ENCODE measurements at places on chromosomes 2 and 18.

DNA sequence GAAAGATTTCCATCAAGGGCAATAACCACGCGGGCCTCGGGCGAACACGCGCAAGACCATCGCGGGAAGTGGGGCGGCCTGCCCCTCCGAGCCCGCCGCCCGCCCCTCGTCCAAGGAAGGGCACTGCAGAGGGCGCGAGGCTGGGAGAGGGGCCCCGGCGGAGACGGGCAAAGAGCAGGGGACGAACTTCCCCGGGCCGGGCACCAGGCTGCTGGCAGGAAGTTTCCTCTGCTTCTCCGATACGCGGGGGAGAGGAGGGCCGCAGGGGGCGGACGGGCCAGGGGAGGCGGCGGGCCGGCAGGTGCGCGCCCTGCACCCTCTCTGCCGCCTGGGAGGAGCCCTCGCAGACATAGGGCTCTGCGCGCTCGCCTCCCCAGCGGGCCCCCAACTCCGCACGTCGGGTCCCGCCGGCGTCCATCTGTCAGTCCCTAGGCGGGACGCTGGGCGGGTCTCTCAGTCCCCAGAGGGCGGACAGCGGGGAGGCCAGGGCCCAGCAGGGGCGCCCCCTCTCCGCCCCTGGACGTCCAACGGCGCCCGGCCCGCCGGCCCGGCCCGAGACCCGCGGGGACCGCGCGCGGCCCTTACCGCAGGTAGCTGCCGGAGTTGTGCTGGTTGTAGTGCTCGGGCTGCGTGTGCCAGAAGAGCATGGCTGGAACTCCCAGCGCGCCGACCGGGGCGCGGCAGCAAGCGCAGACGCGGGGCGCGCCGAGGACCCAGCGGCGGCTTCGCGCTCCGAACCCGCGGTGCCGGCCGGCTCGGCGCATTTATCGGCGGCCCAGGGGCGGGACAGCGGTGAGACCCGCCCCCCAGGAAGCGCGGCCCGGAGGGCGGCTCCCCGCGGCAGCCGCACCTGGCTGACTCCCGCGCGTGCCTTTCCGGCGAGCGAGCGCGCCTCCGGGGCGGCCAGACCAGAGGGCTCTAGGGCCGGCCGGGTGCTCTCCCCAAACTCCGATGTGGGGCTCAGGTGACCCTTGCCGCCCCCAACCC is at the start of gene TFCP2L1:
TFCP2L1 (minus strand) TSS at position 740 of the 987 bp plus-strand sequence; CDS start at position 647, 93 bp downstream.
- DNase-seq = no peak

- no peak for DNase-seq
Observed at GRCh38 chr2:128578406-128579390, 260.0 kb upstream of the HS6ST1 start.

DNA sequence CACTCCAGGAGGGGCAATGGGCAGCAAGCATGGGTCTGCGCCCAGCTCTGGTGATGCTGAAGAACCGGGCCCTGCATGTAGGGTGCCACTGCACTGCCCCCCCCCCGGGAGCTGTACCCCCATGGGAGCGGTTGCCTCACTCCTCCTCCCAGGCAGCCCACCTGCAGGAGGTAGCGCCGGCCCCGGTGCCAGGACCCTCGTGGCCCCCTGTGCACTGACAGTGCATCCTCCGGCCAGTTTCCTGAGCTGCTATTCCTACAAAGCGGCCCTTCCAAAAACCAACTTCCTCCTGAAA is 109.4 kb downstream of the ZNF516 start:
- no peak for DNase-seq

DNA sequence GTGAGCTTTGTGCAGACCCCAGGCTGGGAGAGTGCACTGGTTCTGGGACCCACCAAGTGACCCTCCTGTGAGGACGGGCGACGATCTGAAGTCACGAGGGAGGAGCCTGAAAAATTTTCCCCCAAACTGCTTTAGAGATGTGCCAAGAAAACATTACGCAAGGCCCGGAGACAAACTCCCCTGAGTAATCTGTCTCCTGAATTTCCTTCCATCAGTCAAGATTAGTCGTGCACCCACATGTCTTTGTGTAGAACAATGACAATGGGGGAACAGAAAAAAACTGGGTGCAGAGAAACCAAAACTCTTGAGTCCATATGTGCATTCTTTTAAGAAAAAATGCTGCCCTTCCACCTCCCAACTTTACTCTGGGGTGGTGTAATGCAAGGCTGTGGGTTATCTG is 12.6 kb upstream of the NCK2 start:
- DNase-seq = no peak

DNA sequence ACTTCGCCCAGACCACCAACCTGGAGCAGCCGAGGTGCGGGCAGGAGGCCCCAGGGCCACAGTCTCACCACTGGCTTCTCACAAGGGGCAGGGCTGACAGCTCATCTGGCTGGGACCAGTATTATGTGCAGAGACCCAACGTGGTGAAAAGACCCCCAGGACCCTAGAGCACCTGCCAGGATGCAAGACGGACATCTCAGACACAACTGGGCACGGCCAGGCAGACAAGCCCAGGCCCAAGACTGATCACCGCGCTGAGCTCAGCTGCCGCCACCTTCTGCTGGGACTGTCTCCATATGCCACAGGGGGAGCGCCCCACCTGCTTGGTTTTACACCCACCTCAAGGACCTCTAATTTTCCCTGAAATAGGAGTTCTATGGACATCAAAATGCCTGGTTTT is 23.2 kb downstream of the HDAC4 start:
- no peak for DNase-seq

DNA sequence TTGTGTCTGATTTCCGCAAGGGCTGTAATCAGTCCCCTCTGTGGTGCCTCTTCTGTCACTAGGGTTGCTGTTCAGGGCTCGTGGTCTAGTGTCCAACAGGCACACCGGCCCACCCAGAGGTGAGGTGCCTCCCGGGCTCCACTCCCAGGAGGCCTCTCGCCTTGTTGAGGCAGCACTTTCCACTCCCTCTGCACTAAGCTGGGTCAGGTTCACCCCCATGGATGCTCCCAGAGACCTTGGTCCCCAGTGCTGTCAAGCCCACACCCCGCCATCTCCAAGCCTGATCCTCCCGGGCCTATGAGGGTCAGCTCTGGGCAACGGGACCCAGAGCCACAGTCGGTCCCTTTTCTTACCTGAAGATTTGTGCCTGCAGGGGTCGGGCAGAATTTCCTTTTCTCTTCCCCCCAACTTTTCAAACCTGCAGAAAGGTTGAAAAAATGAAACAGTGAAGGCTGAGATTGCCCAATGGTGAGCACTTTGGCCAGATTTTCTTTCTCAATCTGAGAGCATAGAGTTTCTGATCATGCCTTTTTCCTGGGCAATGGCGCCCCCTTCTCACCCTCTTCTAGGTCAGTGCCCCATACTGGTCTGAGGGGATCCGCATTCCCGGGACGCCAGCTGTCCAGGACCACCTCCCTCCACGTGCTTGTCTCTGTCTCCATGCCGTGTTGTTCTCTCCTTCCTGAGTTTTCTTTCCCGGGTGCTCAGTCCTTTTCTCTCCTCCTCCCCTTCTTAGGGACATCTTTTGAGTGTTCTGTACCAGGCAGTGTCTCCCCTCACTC is 148.0 kb downstream of the ASB1 start:
- DNase-seq = no peak

GRCh38 chr2:39283561-39283960 is 39.8 kb upstream of the CDKL4 start:
- DNase-seq = no peak

GRCh38 chr2:207787017-207787416 is 17.3 kb upstream of the FZD5 start:
- no peak for DNase-seq

GRCh38 chr2:62768615-62769014 is 63.1 kb downstream of the EHBP1 start:
- DNase-seq = no peak

DNA sequence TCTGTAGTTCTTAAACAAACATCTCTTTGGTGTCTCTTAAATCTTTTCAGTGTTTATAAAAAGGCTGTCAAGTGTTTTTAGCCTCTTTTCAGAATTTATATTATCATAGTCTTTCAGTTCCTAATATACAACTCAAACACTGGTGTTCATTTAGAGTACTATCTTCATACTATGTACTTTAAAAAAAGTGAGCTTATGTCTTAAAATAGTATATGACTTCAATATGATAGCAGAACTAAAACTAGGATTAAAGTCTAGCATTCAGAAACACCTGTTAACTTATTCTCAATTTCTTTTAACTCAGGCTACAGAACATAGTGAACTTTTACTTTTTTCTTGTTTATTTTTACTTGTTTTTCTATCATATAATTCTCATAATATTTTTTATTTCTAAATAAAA is 14.7 kb upstream of the IKZF2 start:
- DNase-seq = no peak

GRCh38 chr2:130366720-130367119 is 10.9 kb downstream of the PTPN18 start:
- DNase-seq = no peak

- no peak for DNase-seq
Observed at GRCh38 chr2:53275743-53276142, 491.9 kb upstream of the CHAC2 start.

DNA sequence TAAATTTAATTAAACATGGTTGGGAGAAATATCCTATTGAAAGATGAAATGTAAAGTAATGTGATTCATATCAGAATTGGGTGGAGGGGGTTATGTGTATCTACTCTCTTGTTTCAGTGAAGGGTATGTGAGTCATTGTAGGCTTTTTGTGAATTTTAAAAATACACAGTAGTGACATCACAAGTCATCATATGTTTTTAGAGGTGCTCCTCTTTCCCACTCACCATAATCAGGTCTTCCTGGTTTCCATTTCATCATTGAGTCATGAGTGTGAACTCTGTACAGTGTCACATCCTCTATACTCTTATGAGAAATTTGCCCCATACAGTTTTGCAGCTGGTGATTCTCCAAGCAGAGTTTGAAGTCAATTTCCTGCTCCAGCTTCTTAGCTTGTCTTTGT is 18.8 kb downstream of the FSIP2 start:
- no peak for DNase-seq

- DNase-seq = no peak
Observed at GRCh38 chr2:71950256-71951082, 197.2 kb downstream of the CYP26B1 start.

- DNase-seq = no peak
Observed at GRCh38 chr18:35122586-35123224, 81.5 kb downstream of the MAPRE2 start.

DNA sequence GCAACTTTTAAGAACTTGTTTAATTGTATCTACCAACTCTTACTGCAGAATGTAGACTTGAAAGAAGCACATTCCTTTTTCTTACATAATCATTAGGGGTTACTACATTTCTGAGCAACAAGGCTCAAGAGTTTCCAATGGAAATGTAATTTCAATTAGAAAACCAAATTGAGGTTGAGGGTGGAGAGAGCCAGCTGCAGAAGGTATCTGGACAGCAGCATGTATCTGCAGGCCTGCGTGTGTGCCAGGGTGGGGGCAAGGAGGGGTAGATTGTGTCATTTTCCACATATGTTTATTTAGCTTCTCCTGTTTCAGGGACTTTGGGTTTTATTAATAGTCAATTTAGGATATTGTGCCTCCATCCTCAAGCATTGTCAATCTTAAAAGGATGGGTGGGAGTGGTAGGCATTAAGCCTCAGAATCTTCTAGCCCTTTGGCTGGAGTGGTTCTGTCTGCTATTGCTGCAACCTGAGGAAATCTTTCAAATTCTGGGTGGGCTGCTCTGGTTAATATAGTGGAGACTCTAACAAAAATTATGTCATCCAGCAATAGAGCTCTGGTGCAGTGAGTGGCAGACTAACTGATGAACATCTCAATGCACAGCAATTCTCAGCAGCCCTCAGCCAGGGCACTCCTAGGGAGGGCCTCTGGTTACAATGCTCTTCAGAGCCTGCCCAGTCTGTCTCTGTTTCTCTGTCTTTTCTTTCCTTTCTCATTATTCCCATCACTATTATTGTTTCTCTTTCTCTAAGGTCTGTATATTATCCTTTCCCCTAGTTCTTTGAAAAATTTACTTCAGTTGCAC is 151.4 kb downstream of the RPIA start:
- DNase-seq = no peak

DNA sequence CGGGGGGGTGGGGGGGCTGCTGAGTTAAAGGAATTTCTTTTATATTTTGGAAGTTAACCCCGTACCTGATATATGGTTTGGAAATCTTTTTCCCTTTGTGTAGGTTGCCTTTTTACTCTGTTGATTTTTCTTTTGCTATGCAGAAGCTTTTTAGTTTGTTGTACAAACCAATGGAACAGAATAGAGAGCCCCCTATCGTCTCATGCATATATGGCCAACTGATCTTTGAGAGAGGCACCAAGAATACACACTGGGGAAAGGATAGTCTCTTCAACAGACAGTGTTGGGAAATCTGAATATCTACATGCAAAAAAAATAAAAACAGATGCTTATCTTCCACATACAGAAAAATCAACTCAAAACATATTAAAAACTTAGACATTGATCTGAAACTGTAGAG is 647.8 kb upstream of the KLHL29 start:
- no peak for DNase-seq

- DNase-seq = no peak
Observed at GRCh38 chr2:235639428-235639773, 145.6 kb downstream of the AGAP1 start.

- DNase-seq = no peak
Observed at GRCh38 chr2:231660860-231661259, 47.5 kb upstream of the PTMA start.

DNA sequence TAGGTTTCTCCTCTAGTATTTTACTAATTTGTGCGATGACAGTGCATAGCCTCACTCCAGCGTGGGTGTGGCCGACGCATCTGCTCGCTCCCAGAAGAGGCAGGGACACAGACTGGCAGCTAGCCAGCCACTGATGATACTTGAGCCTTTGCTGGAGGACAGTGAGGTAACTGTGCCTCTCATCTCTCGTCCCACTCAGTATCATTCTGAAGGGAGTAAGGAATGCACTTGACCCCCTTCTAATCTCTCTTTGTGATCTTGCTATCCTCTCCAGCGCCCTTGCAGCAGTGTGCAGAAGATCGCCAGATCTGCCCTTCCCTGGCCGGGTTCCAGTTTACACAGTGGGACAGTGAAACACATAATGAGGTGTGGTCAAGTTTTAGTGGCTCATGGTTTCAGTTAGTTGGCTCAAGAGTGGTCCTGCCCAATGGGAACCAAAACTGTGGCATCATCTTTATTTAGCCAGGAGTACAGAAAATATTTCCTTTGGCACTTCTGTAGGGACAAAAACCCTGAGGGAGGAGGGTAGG is 17.5 kb downstream of the NCAPH start:
- DNase-seq = no peak

GRCh38 chr2:29011418-29012060 is 30.4 kb downstream of the TOGARAM2 start:
- DNase-seq = no peak

DNA sequence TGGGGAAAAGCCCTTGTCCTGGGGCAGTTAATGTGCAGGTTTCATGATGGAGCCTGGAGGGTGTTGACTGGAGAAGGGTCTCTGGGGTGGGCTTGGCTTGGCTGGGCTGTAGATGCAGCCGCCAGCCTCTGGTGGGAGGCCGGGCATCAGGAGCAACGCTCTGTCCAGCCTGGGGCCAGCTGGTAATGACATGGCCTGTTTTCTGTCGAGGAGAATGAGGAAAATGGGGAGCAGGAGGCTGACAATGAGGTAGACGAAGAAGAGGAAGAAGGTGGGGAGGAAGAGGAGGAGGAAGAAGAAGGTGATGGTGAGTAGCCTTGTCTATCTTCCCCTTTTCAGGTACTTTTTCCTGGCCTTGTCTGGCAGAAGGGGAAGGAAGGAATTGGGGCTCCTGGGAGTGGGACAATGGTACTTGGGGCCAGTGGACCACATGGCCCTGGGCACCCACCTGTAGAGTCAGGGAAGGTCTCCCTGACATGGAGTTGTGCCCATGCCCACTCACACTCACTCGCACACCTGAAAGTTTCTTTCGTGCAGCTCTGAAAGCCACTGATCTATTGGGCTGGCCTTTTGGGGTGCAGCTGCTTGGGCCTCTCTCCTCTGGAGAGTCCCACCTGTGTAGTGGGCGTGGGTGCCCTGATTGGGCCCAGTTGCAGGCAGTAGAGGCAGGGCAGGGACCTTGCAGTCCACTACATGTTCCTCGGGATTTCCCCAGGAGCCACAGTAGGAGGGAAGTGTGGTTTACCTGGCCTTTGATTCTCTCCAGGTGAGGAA is 3.5 kb downstream of the PTMA start:
- no peak for DNase-seq
